ENCODE measurements at places on chromosomes 7 and 10. TPM values are rescaled to one million over a fixed set of nuclear protein-coding genes. Genes with fewer than 3 reads are reported as not detected.

CLCN1 gene
- not detected for total RNA-seq

VIPR2 gene
- not detected for total RNA-seq

MYOF gene
- 67.0 TPM for total RNA-seq

CRYGN gene
- not detected for total RNA-seq

EN2 gene
- 6.7 TPM for total RNA-seq

LDB3 gene
- 0.03 TPM for total RNA-seq

NEUROD6 gene
- not detected for total RNA-seq

FGL2 gene
- not detected for total RNA-seq

MYL10 gene
- total RNA-seq = not detected

CYP3A7 gene
- not detected for total RNA-seq

CRPPA gene
- 2.0 TPM for total RNA-seq

EPHA1 gene
- total RNA-seq = not detected

RAB19 gene
- 6.3 TPM for total RNA-seq
